ENCODE measurements at places on chromosomes 12 and 14.

DNA sequence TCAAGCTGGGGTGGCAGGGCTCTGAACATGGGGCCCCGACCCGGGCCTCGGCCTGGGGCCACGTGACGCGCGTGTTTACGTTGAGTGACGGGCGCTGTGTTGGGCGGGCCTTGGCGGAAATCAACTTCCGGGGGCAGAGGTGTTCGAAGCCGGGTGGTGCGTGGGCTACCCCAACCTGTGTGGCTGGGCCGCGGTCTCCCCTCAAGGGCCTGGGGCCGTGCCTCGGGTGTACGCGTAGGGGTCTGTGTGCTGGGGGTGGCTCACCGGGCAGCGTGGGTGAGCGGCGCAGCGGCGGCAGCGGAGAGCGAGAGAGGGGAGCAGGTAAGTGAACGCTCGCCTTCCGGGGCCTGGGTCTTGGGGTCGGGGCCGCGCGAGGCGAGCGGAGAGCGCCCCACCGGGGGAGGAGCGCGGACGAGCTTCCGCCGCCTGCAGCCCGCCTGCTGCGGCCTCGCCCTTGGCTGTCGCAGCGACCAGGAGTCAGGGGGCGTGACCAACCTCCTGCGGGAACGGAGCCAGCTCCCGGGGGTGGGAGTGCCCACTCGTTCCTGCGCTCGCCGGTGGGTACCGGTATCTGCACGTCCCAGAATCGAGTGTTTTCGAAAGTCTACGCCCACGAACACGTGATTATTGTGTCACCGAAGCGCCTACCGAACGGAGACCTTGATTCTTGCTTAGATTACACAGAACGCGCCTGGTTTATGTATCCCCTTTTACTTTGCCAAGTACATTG lies at the start of gene CCDC91:
Gene CCDC91 (plus strand): TSS at position 136 of the 730 bp plus-strand sequence. CDS start 66,760 bp downstream, outside the sequence.
- peak; percentile 87 for DNase-seq

DNA sequence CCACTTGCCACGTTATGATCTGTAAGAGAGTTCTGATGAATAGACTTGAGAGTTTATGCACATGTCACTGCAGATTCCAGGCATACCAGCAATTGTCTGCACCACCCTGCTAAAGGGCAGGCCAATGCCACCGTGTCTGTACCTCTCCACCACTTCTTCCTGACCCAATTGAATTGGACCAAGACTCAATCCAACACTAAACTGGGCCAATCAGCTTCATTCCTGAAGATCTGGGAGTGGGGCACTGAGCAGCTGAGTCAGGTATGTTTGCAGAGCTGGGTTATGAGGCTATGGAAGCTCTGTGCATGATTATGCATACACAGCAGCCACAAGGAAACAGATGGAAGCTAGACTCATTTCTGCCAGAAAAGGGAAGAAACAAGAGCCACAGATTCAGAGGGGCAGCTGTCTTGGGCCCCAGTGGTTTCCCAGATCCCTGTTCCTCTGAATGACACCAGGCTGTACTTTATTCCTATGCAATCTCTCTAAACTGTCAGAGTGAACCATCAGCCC lies 28.0 kb downstream of the DAO start:
- no peak for DNase-seq

DNA sequence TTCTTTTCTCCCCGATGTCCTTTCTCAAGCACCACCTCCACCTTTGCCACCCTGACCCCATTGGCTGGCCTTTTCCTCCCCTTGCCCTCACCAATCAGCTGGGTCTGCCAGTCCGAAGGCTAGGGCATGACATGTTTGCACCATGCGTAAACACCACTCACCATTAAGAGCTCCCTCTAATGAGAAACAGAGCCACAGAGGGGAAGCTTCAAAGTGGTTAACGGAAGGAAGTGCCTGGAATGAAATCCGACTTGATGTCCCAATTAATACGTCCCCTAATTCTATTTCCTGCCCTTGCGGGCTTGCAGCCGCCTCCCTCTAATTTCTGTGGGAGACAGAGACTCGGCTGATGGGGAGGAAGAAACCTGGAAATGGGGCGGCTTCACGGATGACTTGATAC lies 318.5 kb upstream of the TBX3 start:
- no peak for DNase-seq

DNA sequence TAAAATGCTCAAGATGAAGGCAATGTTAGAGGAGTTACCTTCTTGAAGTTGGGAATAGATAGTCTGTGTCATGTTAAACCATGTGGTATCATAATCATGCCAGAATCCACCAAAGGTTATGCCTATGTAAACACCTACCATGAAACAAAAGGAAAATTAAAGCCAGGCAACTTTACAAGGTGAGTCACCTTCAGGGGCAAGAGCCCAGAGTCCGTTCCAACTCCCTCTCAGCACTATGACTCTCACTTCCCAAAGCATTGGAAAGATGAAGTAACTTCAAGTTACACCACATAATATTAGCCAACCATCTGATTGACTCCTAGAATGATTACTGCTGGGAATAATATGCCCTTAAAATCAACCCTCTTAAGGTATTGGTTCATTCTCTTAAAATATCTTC lies 38.5 kb downstream of the CATSPERB start:
- DNase-seq: no peak

DNA sequence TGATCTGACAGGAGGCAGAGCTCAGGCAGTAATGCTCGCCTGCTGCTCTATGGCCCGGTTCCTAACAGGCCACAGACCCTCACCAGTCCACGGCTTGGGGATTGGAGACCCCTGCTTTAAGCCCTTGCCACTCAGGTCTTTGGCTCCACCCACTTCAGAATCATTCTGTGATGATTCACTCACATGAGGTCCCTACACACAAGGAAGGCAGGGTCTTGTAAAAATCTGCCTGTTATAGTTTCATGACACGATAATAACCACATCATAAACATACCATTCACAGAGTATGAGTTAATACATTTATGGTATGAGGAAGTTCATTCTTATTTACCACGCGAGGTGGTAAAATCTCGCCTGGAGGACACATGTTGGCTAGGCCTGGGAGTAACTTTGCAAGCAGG lies 29.0 kb upstream of the MAX start:
- no peak for DNase-seq

GRCh38 chr12:3119192-3119755 lies 42.1 kb downstream of the TSPAN9 start:
- no peak for DNase-seq

DNA sequence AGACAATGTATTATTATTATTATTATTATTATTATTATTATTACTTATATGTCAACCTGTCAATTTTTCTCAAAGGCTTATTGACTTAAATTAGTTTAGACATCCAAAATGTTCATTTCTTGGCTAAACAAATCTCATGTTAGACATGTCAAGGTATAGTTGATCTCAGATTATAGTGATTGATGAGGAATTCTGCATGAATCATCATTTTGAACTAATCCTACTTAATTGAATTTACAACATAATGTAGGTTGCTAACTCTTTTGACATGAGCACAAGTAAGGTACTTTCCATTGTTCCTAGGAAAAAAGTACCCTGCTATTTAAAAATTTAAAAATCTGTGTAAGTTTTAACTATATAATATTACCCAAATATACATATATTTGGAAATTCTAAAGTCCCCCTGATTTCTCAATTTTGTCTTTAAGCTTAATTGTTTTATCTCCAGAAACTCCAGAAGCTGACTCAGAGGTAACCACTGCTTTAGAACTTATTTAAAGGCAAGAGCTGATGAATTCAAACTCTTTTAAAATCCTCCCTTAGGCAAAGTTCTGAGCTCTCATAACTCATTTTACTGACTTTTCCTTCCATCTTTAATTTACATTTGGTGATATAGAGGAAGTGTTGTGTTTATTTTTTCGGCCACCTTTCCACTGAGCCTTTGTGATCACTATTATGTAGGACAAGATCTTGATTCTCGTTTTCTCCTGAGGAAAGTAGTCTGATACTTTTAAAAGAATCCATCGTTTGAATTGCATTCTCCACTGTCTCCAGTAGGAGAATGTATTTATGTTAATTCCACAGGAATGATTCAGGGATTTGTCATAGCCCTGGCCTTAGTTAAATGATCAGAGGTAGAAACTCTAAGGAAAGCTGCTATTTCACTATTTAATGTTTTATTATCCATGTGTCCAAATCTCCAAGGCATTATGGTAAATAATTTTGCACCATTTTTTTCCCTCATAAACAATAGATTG lies 1304.5 kb downstream of the AACS start:
- DNase-seq: no peak

DNA sequence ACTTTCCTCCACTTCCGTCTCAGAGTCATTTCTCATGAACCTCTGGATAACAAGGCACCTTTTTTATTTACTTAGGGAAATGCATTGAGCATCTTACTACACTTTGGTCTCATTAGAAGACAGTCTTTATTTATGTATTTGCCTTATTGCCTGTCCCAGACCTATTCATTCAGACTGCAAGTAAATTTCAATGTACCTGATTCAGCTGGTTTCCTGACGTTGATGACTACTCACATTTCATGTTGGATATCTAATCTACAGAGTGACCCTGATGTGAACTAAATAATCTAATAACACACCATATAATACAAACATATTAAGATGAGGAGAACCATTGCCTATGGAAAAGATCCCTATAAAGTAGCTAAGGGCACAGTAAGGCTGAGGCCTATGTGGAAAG lies 267.7 kb downstream of the SLC6A15 start:
- no peak for DNase-seq

- no peak for DNase-seq
Observed at GRCh38 chr12:27657296-27657695, 39.0 kb upstream of the REP15 start.

DNA sequence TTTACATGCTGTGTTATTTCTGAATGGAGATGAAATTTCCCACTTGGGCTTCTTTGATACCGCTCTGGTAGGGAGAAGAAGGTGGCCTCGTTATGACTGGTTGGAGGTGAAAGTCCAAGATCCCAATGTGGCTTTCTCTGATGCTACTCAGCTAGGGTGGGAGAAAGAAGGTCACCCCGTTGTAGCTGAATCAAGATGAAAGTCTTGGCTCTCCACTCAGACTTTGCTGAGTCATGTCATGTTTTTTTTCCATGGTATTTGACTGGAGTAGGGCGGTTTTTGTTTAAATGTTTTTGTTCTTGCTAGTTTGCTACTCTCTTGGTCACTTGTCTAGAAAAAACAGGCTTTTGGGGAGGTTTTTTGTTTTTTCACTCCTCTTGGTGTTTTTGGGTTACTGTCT lies 2.4 kb upstream of the PDE6H start:
- DNase-seq: no peak

DNA sequence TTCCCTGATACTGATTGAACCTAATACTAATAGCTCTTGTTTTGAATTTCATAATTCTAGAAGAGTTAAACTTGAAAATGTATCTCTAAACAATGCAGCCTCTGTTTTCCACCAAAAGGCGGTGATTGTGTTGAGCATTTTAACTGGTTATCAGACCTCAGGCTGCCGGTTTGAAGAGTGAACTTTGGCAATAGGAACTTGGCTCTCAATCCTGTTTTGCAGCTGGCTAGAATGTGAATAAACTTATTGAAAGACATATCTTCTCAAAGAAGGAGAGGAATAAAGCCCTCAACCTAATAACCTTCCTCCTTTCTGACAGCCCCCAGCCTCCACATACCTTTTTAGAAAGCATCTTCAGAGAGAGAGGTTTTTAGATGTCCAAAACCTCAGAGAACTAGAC lies 105.4 kb downstream of the SRGAP1 start:
- DNase-seq: no peak

DNA sequence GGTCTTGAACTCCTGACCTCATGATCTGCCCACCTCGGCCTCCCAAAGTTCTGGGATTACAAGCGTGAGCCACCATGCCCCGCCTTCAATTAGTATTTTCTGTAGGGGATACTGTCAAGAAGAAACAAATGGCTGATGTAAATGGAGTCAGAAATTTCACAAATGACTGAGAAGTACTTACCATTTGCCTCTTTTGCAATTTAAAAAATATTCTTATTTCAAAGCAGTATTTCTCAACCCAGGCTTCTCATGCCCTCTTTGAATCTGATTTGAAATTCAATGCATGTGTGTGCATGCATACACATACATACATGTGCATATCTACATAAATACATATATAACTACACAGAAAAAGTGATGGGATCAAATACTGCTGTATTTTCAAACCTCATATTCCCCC lies 4.4 kb downstream of the PSMA6 start:
- DNase-seq: no peak

DNA sequence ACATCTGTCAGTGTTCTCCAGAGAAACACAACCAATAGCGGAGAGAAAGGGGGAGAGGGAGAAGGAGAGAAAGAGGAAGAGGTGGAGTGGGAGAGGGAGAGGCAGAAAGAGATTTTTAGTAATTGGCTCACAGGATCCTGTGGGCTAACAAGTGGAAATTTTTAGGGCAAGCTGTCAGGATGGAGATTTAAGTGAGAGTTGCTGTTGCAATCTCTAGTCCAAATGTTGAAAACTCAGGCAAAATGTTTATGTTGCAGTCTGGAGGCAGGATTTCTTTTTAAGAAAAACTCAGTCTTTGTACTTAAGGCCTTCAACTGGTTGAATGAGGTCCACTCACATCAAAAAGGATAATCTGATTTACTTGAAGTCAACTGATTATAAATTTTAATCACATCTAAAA lies 12.5 kb upstream of the GLIPR1L2 start:
- no peak for DNase-seq

- DNase-seq: no peak
Observed at GRCh38 chr14:76112889-76113624, 38.7 kb upstream of the GPATCH2L start.

DNA sequence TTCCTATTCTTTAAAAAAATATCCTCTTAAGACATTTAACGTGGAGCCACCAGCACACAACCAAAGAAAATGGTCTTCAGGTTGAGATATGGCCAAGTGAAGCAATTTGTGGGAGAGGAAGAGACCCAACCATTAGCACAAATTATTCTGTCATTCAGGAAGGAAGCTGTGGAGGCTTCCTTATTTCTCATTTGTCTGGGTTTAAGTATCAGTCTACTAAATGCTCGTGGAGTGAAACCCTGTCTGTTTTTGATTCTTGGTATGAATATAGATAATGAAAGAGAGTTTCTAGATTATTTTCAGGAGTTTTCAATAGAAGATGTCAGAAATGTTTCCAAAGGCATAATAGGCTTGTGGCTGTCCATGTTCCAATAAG lies 125.1 kb downstream of the GPR65 start:
- no peak for DNase-seq

- no peak for DNase-seq
Observed at GRCh38 chr12:107339487-107339886, 246.1 kb upstream of the CRY1 start.

GRCh38 chr12:112823582-112824149 lies 32.1 kb downstream of the RPH3A start:
- no peak for DNase-seq

GRCh38 chr12:75820848-75821578 lies 210.6 kb downstream of the PHLDA1 start:
- no peak for DNase-seq

GRCh38 chr12:121748218-121748570 lies 35.6 kb downstream of the TMEM120B start:
- DNase-seq: no peak

DNA sequence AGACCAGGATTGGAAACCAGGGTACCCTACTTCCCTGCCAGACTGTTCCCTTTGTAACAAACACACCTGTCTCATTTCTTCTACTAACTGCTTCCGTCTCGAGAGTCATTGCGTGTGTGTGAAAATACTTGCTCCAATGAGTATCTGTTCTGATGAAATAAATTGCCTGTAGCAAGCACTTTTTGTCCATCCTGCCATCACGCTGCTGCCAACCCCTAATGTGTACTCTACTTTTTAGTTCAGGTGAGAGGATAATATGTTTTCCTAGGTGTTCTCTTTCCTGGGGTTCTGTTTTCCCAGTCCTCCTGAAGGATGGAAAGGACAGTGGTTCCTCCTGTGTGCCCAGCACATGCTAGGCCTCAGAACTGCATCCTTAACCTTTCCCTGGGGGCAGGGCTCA lies 1.0 kb downstream of the TUNAR start:
- no peak for DNase-seq

- DNase-seq: no peak
Observed at GRCh38 chr12:52206304-52207040, 14.7 kb upstream of the KRT80 start.

GRCh38 chr14:87799400-87799799 lies 193.6 kb downstream of the GALC start:
- DNase-seq: no peak

Measured in T-helper 22 cell (primary cell).